Activated CD4-positive, alpha-beta T cell treated with anti-CD3 and anti-CD28 coated beads for 36 hours (primary cell): ENCODE measurements at places on chromosomes 13 and 19. TPM values are rescaled to one million over a fixed set of nuclear protein-coding genes. Genes with fewer than 3 reads are reported as not detected.

ZNF491 gene
- 1.2 TPM for total RNA-seq

OR10H3 gene
- total RNA-seq = not detected

FXYD1 gene
- total RNA-seq = 1.9 TPM

DNA sequence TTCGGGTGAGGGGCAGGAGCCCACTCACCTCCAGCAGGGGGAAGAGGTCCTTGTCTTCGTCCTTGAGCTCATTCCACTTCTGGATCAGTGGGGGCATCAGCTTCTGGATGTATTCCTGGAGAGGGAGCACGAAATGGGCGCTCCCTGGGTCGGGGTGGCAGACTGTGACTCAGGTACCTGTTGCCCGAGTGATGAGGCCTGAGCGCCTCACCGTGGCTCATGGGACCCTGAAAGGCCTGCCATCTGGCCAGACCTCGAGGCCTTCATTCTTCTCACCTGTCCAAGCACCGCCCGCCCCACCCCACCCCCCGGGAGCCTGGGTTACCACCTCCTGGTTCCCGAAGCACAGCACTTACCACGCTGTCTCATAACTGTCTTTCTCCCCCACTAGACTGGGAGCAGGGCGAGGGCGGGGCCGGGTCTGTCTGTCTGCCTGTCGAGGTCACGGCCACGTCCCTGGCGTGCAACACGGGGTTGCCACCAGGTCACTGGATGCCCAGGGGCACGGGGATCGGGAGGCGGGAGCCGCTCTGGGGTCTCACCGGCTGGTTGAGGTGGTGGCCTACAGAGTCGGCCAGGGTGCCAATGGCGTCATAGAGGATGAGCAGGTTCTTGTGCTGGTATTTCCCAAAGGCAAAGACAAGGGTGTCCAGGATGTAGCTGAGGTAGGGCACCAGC is 9.4 kb upstream of the FBXW9 start:
- DNase-seq = no peak
- no peak overlapping the region for H3K4me3 ChIP-seq
- H3K4me1 ChIP-seq = no peaks in the 10 kb centered on the region
- no peaks in the 10 kb centered on the region for H3K27me3 ChIP-seq
- no peak overlapping the region for H3K27ac ChIP-seq
- peaks cover 63% of the 10 kb centered on the region for H3K36me3 ChIP-seq

GRCh38 chr13:111791131-111791530 is 275.8 kb upstream of the SOX1 start:
- no peaks in the 10 kb centered on the region for H3K27me3 ChIP-seq
- H3K27ac ChIP-seq = no peak overlapping the region
- no peak overlapping the region for H3K4me3 ChIP-seq
- DNase-seq = no peak

GRCh38 chr19:5889288-5889971 is 14.2 kb downstream of the NDUFA11 start:
- no peak overlapping the region for H3K27ac ChIP-seq
- DNase-seq = no peak
- no peak overlapping the region for H3K4me3 ChIP-seq
- H3K36me3 ChIP-seq = no peaks in the 10 kb centered on the region
- peaks cover 4% of the 10 kb centered on the region for H3K27me3 ChIP-seq

- no peak overlapping the region for H3K4me3 ChIP-seq
- no peaks in the 10 kb centered on the region for H3K36me3 ChIP-seq
- no peaks in the 10 kb centered on the region for H3K27me3 ChIP-seq
- no peak overlapping the region for H3K27ac ChIP-seq
- H3K4me1 ChIP-seq = no peaks in the 10 kb centered on the region
These were observed 1338.8 kb upstream of the MIR17HG start for GRCh38 chr13:90008707-90009149.

DNA sequence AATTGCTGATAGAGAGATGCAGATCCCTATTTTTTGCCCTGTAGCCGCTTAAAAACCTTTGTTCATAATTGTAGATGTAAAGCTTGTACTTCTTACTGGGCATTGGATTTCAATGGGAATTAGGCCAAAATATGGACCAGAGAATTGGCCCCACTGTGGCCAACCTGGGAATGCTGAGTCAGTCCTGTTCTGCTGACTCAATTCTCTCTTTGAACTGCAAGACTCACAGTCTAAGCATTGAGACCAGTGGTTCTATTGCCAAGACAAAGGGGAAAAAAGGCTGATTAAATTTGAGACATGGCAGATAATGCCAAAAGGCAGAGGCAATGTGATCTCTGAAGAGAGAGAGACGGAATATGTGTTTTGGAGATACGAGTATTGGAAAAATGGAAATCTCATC is 72.5 kb upstream of the UBL3 start:
- H3K4me3 ChIP-seq = no peak overlapping the region
- no peak for DNase-seq
- no peaks in the 10 kb centered on the region for H3K36me3 ChIP-seq
- peaks cover 46% of the 10 kb centered on the region for H3K4me1 ChIP-seq
- no peak overlapping the region for H3K27ac ChIP-seq

DNA sequence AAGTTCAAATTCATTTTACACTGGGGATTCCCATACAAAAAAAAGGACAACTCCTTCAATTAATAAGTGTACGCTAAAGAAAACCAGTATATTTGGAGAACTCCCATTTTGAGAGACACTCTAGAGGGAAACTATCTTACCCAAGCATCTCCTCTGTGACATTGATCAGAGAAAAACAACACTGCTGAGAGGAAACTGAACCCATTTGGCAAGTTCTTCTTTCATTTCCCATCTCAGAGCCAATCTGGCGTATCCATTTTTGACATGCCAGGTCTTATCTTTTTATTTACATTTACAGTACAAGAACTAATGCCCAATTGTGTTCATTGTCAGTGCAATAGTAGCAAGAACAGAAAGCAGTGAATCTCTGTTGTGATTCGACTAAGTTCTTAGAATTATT is 30.1 kb downstream of the LIG4 start:
- H3K4me3 ChIP-seq = no peak overlapping the region
- H3K27me3 ChIP-seq = peaks cover 9% of the 10 kb centered on the region
- no peaks in the 10 kb centered on the region for H3K4me1 ChIP-seq
- DNase-seq = no peak

GRCh38 chr13:34730961-34731360 is 211.1 kb upstream of the NBEA start:
- H3K27ac ChIP-seq = no peak overlapping the region
- H3K27me3 ChIP-seq = no peaks in the 10 kb centered on the region
- no peaks in the 10 kb centered on the region for H3K4me1 ChIP-seq
- H3K36me3 ChIP-seq = no peaks in the 10 kb centered on the region
- H3K4me3 ChIP-seq = no peak overlapping the region
- no peak for DNase-seq

- no peak overlapping the region for H3K27ac ChIP-seq
- no peak for DNase-seq
- H3K4me1 ChIP-seq = peaks cover 9% of the 10 kb centered on the region
These were observed 51.3 kb downstream of the PTPRS start for GRCh38 chr19:5289060-5289990.

- H3K36me3 ChIP-seq = no peaks in the 10 kb centered on the region
- H3K27me3 ChIP-seq = no peaks in the 10 kb centered on the region
- H3K4me1 ChIP-seq = no peaks in the 10 kb centered on the region
- no peak overlapping the region for H3K4me3 ChIP-seq
These were observed 836.1 kb upstream of the PCDH20 start for GRCh38 chr13:62251734-62252133.
